Cardiac fibroblast (primary cell): ENCODE measurements at places on chromosomes 2 and 18.

DNA sequence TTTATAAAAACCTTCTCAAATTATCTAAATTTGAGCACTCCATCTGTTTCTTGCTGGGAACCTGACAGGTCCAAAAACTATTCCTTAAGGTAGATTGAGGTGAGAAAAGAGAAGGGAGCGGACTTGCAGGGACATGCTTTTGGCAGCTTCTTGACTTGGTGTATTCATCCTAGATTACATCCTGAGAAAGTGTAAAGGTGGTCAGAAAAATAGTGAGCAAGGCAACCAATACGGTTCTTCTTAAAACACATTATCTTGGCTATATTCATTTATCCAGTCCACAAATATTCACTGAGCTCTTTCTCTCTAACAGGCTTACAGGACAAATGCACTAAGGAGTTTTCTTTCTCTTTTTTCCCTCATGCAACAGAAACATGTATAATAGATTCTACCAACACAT is 230.0 kb downstream of the LRP1B start:
- DNase-seq: no peak

DNA sequence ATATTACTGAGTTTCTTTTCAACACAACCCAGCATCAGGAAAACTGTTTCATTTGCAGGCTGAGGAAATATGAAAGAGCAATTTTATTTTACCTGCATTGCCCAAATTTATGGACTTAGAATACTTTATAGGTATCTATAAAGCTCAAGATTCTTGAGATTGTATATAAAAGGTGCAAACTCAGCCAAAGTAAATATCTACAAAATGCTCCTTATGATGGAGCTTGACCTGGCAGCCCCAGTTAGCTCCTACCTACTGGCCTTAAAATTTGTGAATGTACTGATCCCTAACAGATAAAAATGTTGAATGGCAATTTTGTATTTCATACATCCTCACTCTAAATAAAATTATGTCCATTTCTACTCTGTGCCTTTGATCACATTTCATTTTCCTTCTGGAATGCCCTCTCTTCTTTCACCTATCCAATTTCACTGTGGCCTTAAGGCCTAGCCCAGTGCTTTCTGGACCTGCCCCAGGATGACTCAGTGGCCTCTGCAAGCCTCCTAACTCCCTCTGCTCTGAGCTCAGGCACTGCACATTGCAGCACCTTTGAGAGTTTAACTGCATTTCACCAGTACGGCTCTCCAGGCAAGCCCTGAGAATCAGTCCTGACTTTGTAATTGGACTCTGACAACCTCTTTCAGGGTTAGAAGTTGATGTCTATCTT is 125.9 kb downstream of the ANTXR1 start:
- peak; percentile 92 for DNase-seq

- DNase-seq: no peak
These were observed 63.2 kb downstream of the LONRF2 start for GRCh38 chr2:100259106-100259505.

GRCh38 chr2:151217343-151217742 is 44.3 kb downstream of the RBM43 start:
- no peak for DNase-seq

DNA sequence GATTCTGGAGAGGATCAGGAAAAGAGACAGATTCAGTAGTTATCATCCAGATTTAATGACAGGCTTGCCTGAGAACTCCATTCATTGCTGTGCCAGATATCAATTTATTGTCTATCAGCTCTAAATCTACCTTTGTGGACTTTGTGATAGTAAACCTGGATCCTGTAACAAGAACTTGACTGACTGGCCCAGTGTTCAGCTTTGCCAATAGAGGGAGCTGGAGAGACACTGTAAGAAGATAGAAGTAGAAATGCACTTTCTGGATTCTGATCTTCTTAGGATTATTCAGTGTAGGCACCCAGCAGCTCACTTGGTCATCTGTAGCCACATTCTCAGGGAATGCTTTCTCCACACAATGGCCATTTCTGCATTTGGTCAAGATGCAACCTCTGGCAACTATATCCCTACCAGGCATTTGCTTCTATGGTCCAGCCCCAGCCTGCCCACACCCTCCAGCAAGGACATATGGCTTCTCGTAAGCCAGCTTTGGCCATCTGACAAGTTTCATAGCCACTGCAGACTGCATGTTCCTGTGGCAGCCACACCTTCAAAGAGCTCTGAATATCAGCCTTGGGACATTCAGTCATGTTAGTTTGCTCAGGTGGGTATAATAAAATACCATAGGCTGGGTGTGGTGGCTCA is 6.1 kb upstream of the SERPINB8 start:
- peak; percentile 79 for DNase-seq
